ENCODE measurements at places on chromosomes 5 and 9.

GRCh38 chr5:155258161-155258560, 244.6 kb downstream of the KIF4B start:
- DNase-seq = no peak

DNA sequence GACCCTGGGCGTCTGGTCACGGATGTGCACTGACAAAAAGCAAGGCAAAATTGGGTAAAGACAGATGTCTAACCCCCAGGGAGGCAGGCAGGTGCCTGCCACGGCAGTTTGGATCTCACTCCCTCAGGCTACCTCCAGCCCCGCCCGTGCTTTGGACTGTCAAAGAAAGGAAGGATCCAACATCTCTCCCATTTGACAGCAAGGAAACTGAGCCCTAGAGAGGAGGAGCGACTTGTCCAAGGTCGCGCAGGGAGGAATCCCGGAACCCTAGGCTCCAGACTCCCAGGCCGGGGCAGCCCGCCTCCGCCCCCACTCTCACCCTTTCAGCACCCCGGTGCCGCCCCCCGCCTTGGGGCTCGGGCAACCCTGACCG, 376 bp downstream of the GOLGA1 start:
- DNase-seq = no peak

DNA sequence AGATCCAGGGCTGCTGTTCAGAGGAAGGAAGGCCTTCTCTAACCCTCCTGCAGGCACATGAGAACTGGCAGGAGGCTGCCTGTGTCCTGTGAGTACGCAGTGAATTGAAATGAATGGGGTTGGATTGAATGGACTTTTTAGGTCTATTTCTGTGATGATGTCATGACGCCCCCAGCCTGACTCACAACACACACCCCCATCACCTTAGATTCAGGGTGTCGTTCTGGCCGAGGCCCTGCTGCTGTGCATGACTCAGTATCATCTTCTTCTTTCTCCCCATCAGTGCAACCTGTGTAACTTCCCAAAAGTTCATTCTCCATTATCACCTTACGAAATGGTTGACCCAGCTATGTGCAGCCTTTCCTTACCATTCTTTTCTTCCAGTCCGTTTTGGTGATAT, 5.4 kb downstream of the PCAT7 start:
- DNase-seq = no peak

DNA sequence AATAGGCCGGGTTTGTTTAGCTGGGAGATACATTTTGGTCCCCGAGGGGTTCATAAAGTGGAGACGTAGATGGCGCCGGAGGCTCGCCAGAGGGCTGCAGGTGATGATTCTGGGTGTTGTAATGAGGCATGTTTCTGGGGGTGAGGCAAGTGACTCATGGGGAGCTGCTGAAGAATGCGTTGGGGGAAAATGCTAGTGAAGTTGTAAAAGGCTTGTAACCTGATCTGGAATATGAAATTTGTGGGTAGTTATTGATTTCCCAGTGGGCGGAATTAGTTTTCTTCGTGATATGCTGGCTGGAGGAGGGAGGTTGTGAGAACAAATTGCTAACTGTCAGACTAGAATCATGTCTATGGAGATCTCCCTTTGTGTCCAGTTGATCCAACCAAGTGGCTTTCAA, 158.3 kb downstream of the DOCK2 start:
- DNase-seq = no peak

- no peak for DNase-seq
These were observed 37.0 kb upstream of the CRB2 start for GRCh38 chr9:123318961-123319421.

DNA sequence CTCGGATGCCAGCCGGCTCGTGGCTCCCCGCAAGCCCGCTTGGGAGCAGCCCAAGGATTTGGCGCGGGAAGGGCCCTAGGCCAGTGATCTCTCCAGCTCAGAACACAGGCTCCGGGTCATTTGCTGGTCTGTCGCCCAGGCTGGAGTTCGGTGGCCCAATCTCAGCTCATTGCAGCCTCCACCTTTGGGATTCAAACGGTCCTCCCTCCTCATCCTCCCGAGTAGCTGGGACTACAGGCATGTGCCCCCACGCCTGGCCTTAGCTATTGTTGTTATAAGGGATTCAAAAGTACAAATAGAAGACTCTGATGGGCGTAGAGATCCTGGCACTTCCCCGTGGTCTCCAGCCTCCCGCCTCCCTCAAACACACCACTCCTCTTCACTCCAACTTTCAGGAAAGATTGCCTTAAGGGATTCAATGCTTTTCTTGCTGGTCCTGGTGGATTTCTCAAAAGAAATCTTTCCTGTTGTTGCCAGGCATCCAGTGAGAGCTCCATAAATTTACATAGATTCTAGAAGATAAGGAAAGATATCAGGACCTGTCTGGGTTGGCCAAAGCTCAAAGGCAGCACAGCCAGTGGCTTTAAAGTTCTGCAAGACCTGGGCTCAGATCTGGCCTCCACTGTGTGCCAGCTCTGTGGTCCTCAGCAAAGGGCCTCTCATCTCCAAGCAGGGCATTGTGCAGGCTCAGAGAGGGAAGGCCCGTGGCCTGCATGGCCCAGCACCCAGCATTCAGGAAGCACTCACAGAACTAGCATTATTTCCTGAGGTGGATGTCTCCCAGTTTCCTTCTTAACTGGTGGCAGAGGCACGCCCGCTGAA, 1.0 kb downstream of the AIF1L start:
- no peak for DNase-seq

DNA sequence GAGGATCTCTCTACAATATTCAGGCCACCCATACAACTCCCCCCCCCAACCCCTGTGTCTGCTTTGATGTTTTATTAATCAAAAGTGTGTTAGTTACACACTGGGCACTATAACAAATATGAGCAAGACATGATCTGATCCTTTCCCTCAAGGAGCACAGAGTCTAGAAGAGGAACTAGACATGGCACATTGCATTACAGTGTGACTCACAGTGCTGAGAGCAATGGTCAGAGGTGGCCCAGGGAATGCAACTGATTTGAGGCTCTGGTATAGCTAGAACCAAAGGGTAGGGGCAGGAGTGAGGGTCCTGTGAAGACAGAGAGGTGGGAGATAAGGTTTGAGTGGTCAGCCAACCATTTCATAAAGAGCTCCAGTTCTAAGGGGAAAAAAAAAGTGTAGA, 539.2 kb downstream of the ACTL7B start:
- DNase-seq = no peak

DNA sequence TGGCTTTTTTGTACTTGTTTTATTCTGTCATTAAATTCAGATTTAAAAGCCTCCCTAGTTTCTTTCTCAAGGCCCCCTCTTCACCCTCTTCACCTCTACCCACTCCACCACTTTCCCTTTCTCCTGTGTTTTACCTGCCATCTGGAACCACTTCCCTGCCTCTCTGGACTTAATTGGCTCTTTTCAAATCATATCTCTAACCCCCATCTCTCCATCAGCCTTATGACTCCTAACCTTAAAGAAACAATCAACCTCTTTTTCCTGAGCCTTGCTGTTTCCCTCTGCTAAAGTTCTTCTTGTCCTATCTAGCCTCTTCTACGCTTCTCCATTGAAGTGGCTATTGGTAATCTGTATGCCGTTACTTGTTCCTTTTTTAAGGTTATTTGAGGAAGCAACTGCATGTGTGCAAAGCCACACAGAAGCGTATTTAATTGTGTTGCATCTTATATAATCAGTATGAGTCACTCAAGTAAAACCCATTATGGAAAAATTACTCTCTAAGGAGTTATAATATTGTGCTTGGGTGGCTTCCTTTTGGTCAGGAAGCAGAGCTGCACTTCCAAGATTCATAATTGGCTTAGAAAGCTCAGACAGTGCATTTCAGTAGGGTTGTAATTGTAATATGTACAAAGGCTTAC, 653.6 kb upstream of the ITGA1 start:
- no peak for DNase-seq

GRCh38 chr5:173011566-173011965, 28.0 kb downstream of the ATP6V0E1 start:
- DNase-seq = no peak

DNA sequence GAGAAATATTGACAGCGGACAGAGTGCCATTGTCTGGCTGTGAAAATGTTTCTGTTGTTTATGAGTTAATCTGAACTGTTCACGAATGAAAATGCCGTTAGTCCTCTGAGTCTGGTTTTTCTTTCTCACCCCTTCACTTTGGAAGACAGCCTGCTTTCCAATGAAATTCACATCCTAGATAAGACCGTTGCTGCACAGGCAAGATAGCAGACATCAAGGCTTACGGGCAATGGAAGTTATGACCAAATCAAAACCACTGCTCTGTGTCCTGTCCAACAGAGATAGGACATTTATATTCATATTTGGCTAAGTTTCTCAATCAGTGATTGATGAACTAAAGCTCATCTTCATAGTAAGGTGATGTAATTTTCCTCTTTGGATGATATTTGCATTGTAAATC, 180.0 kb upstream of the DMAC1 start:
- DNase-seq = no peak

GRCh38 chr9:122912671-122912963, 506 bp downstream of the ZBTB6 start:
- no peak for DNase-seq

DNA sequence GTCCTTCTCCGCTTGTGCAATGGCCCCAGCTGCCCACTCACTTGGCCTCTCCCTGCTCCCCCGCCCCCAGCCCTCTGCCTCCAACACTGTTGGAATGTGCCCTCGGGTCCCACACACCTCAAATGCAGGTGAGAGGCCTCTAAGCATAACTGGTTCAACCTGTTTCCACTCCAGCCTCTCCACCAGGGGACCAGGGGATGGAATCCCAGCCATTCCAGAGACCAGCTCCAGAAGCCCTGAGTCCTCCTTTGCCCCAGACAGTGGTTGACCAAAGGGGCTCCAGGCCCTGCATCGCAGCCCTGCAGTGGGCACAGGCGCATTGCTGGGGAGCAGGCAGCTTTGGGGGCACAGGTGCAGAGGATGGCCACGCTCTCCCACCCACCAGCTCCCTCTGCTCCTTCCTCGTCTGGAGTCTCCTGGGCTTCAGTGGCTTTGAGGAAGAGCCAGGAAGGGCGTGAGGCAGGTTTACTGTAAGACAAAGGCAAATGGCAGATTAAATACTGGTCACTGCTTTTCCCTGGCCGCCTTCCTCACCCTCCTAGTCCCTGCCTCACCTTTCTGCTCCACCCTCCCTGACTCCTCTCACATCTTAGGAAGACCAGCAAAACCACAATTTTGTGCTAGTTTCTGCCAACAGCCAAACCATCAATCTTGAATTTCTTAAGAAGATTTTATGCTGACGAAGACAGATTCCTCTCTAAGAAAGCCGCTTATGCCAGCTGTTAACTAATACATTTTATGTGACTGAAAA, 29.1 kb upstream of the IRX2 start:
- DNase-seq = peak; percentile 37

DNA sequence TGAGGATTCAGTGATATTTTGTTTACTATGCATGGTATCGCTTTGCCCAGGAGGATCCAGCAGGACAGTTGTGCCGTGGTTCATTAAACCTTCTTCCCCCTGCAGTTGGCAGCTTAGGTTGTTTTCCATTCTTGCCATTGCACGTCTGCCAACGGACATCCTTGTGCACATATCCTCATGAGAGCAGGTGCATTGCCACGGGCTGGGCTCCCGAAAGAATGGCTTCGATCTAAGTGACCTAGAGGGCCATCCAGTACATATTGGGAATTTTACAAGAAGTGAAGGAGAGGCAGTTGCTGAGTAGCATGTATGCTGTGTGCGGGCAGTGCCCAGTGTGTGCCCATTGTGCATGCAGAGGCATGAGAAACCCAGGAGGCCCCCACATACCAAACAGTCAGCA, 22.1 kb downstream of the HRH2 start:
- DNase-seq = no peak

DNA sequence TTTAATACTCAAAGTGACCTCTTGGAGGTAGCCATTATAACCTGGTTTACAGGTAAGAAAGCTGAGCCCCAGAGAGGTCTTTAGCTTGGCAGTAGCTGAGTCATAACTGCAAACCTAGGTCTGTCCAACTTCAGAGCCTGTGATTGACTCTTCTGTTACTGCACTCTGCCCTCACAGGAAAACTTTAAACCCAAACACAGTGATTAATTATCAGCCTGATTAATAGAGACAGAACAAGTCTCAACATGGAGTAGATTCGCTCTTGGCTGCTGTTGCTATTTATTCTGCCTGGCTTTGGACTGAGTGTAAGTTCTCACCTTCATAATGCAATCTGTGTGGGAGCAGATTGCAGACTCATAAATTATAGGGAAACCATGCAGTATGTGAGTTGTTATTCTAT, 27.4 kb upstream of the TXN start:
- DNase-seq = no peak

GRCh38 chr5:103340717-103341388, 82.3 kb downstream of the MACIR start:
- no peak for DNase-seq

DNA sequence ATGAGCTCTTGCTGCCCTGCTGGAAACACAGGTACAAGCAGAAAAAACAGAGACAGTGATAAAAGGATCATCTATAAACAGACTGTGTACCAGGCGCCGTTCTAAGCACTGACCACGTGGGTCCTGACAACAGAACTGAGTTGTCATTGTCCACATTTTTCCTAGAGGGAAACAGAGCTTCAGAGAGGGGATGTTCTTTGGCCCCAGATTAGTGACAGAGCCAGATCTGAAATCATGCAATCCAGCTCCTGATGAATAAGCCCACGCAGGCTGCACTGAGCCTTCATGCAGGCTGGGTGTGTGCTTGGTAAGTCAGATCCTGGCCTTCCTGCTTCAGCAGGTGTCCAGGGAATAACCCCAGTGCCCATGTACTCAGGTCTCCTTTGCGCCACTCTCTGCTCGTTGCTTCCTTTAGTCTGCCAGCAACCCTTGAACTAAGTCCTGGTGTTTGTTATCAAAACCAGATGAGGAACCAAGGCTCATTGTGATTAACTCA, 22.8 kb upstream of the TCF7 start:
- no peak for DNase-seq

- no peak for DNase-seq
These were observed 21.0 kb upstream of the CDK7 start for GRCh38 chr5:69213513-69214215.

DNA sequence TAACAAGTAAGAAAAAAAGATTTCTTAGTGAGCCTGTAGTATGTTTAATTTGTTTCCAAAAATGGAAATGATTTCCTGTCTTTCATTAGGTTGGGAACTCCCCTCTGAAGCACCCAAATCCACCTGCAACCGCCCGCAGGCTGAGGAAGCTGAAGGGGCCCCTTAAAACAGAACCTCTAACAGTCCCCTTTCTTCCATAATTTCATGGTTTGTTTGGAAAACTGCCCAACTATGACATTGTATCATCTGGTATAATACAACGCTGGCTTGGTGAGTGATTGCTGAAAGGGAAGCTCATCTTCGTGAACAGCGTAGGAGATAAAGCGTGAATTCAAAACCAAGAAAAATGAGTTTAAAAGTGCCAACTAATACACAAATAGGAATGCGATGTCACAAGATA, 215.5 kb downstream of the FSTL4 start:
- no peak for DNase-seq

GRCh38 chr5:176440927-176441706, 7.1 kb upstream of the FAF2 start:
- no peak for DNase-seq
